Anterior cingulate cortex (tissue), 58 donors: ENCODE measurements at places on chromosomes 3 and 15.

GRCh38 chr3:87805670-87806069 is 253.1 kb downstream of the CGGBP1 start:
- DNase-seq = no peak

GRCh38 chr3:8341821-8342247 is 159.8 kb upstream of the LMCD1 start:
- DNase-seq = no peak

DNA sequence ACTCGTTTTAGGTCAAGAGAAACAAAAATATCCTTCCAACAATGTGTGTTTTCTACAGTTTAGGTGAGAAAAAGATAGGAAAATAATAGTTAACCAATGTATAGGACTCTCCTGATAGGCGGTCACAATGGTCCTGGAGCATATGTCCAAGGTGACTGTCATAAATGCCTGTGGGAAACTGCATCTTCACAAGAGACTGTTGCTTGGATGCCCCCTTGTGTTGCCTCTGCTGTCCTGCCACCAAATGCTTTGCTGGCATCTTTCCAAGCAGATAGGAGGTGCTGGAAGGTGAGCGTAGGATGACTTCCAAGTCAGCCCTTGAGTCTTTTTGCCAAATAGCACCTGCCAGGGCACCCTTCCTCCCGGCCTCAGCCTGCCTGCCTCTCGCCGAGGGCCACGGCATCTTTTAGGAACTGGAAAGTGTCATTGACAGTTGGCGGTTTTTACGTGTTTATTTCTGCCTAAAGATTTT is 24.1 kb upstream of the SACM1L start:
- DNase-seq = no peak

GRCh38 chr3:31219131-31219843 is 313.4 kb upstream of the STT3B start:
- DNase-seq = no peak

DNA sequence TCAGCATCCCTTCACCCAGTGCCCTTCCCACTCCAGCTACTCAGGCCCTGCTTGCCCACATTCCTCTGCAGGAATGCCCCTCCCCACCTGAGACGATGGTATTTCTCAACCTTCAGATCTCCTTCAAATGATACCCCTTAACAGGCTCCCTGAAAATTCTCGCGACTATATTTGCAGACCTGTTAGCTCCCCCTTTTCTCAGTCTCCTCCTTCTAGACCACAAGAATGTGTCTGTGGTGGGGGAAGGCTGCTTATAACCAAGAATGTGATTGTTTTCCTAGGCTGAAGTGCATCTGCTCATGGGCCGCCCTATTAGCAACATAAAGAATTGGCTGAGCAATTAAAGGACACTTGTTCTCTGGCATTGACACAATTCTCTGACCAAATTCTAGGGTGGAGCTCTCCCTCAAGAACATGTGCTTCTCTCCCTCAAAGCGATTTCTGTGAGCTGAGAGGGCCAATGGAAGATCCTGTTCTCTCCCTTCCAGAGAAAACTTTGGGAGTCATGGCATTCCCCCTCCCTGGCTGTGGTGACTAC is 19.1 kb upstream of the LIMD1 start:
- DNase-seq = no peak

DNA sequence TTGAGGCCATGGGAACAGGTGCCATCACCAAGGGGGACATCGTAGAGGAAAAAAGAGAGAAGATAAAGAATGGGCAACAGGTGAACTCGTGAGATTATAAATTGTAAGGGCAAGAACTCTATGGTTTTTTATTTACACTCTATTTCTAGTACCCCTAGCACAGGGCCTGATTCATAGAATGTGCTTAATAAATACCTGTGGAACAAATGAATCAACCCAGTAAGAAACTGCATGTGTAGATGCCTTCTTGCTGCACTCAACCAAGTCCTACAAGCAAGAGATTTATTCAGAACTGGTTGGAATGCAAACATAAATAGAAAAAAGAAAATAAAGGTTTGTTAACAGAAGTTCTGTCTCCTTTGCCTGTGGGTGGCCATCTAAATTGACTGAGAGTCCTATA is 18.7 kb upstream of the KPNA1 start:
- DNase-seq = no peak

- DNase-seq = no peak
Measured at GRCh38 chr3:126114443-126115386, 30.8 kb upstream of the SLC41A3 start.

GRCh38 chr3:47380026-47380600 is 708 bp upstream of the PTPN23 start:
- no peak for DNase-seq

DNA sequence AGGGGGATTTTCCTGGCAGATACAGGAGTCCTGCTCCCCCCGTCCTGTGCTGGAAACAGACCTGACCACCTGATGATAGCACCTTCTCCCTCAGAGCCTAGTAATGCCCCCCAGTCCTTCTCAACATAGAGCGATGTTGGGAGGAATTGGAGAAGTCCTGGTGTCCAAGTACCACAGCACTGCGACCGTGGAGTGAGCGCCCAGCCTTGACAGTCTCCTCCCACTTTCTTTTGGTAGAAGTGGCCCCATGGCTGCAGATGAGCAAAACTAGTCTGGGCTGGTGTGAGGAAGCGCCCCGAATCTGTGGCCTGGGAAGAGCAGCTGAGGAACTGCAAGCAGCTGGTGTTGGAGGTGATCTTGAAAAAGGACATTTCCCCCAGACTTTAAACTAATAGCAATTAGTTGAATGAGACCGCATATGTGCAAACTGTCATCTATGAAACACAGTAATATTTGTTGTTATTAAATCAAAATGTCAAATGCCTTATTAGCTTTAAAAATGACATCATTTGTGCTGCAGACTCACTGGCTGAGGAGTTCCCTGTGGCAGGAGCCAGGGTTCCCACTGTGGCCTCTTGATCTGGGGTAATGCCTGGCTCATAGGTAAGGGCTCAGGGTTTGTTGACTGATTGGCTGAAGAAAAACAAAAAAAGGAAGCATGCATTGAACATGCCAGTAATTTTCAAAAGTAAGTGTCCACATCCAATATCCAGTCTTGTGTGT is 121.8 kb downstream of the CACNA2D3 start:
- no peak for DNase-seq

DNA sequence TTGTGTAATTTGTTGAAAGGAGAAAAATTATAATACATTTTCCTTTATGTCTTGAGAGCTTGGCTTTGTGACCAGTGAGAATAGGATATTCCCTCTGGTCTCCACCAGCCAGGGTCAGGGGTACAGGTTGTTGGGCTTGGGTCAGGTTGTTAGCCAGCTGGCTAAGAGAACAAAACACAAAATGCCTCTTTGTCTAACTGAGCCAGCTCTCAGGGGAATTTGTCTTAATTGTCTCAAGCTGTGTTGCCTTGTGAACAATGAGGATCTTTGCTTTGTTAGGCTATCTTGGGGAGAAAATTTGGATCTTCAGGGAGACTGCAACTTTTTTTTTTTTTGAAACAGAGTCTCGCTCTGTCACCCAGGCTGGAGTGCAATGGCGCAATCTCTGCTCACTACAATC is 17.7 kb upstream of the GK5 start:
- no peak for DNase-seq

DNA sequence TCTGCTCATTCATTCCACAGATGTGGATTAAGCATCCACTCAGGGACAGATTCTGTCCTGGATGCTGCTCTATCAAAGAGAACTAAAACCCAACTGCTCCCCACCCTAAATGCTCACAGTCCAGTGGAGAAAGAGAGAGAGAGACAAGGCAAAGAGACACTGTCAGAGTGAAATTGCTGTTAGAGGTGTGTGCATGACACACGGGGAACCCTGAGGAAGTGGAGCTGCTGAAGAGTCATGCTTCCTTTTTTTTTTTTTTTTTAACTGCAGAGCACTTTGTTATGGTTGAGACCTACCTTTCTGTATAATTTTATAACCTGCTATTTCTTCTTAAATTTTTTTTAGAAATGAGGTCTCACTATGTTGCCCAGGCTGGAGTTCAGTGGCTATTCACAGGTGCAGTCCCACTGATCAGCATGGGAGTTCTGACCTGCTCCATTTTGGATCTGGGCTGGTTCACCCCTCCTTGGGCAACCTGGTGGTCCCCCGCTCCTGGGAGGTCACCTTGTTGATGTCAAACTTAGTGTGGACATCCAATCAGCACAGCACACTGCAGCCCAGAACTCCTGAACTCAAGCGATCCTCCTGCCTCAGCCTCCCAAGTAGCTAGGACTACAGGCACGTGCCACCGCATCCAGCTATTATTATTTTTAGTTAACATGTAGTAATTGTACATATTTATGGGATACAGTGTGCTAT is 18.2 kb upstream of the PSTPIP1 start:
- no peak for DNase-seq

DNA sequence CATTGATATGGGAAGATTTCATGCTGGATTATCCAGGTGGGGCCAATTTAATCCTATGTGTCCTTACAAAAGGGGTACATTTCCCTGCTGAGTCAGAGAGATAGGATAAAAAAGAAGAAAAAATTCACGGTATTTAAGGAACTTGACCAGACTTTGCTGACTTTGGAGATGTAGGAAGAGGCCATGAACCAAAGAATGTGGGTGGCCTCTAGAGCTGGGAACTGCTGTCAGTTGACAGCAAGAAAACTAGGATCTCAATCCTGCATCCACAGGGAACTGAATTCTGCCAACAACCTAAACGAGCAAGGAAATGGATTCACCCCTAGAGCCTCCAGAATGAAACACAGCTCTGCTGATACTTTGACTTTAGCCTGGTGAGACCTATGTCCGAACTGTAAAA is 148.1 kb upstream of the SLC24A5 start:
- no peak for DNase-seq

GRCh38 chr15:45234562-45235235 is 17.3 kb upstream of the SLC28A2 start:
- no peak for DNase-seq

DNA sequence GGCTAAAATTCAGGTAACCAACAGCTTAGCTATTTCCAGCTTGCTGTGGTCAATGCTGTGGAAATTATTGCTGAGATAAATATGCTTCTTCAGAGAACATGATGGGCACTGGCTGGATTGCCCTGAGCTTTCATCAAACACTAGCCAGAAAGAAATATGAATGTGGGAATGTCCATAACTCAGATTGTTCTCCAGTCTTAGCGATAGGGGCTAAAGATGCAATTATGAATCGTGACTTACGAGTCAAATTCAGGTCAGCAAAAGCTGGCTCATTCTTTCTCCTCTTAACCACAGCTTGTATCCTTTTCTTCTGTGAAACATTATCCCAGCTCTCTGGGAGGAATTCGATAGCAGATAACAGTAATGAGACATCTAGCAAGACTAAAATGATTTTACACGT is 307.6 kb downstream of the RYR3 start:
- no peak for DNase-seq

GRCh38 chr3:13550791-13551360 is 2.0 kb downstream of the FBLN2 start:
- no peak for DNase-seq

- no peak for DNase-seq
Measured at GRCh38 chr15:78004222-78004727, 73.2 kb downstream of the TBC1D2B start.

- DNase-seq = no peak
Measured at GRCh38 chr3:193269343-193270028, 28.5 kb downstream of the PLAAT1 start.

DNA sequence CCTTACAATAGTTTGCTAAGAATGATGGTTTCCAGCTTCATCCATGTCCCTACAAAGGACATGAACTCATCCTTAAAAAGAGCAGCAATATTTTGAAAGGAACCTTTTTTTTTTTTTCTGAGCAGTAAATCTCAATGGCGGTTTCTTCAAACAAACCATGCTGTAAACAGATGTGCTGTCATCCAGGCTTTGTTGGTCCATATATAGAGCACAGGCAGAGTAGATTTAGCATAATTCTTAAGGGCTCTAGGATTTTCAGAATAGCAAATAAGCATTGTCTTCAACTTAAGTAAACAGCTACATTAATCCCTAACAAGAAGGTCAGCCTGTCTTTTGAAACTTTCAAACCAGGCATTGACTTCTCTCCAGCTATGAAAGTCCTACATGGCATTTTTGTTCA is 334.2 kb downstream of the SLC9A9 start:
- DNase-seq = no peak

DNA sequence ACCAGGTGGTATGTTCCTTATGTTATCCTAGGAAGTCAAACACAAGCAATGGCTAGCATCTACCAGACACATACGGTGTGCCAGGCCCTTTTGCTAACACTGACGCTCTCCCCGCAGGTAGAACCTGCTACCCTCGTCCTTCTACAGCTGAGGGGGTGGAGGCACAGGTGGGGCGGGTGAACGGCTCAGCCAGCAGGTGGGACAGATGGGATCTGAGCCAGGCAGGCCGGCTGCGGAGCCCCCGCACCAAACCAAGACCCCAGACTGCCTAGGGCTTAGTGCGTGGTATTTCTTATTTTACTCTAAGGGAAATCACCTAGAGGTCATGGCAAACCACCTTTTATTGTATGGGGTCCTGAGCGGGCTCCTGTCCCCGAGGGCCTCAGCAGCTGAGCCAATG is 53.9 kb upstream of the PCSK6 start:
- no peak for DNase-seq
